Upper lobe of right lung (tissue), 1 donor: ENCODE measurements at places on chromosomes 1 and 21. TPM values are rescaled to one million over a fixed set of nuclear protein-coding genes. Genes with fewer than 3 reads are reported as not detected.

DNA sequence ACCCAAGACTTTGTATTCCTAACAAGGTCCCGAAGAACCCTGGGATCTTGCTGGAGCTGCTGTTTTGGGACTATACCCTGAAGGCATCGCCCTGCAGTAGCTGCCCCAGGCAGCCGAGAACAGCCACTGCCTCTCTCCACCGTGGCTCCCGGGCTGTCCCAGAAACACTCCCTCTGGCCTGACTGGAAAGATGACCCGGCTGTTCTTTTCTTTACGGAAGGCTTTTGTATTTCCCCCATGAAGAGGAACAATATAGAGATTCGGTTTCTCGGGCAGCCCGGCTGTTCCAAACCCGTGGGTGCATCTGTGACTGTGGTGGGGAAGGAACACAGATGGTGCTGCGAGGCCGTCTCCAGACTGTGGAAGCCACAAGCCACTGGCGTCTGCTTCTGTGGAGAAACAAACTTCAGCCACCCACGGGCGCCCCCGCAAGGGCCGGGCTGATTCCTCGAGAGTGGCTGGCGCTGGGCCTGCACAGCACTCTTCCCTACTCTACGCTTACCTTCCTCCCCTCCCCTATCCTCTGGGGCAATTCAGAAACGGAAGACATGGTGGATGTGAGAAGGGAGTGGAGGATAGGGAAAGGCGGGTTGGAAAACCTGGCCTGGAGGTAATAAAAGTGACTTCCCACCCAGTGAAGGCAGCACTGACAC lies 33.7 kb upstream of the VASH2 start:
- DNase-seq, result peak; percentile 88

Gene KCNH1
- not detected for total RNA-seq

Gene IL20
- not detected for total RNA-seq

Gene GCSAML
- total RNA-seq, result 2.7 TPM

Gene KISS1
- total RNA-seq, result 2.9 TPM

DNA sequence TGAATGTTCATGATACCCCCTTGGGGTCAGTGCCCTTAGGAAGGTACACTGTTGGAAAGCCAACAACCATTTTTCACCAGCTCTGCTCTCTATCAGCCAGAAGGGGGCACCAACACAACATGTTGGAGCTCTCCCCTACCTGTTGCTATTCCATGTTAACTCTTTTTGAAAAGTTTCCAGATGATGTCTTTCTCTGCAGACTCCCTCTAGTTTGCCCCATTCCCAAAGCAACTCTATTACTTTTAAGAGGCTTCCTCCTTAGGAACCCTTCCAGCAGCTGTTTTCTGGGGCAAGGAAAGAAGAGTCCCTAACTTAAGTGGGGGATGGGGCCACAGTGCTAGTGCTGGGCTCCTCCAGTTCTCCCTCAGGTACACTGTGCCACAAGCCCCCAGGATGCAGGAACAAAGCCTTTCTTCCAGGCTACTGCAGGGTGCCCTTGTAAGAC lies 22.9 kb upstream of the NDC1 start:
- no peak for DNase-seq

Gene TNFRSF1B
- total RNA-seq, result 62.4 TPM

DNA sequence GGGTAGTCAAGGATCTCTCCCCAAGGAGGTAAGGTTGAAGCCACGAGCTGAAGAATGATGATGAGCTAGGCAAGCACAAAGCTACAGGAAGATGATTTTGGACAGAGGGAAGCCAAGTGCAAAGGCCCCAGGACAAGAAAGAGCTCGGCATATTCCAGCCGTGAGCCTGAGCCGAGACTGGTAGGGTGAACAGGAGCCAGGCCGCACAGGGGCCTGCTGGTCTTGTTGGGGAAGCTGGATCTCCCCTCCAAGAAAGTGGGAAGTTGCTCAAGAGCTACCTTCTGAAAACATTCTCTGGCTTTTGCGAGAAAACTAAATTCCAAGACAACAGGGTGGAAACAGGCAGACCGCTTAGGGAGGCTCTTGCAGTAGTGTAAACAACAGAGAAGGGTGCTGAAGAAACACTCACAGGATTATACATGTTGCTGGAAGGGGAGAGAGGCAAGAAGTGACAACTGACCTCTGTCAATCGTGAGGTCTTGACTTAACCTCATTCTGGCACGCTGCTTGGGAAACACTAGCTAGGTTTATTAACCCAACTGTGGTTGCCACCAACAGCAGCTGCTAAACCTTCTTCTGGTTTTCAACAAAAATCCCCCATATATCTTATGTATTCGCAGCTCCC lies 625.2 kb downstream of the SMYD3 start:
- DNase-seq, result no peak

- no peak for DNase-seq
Measured at GRCh38 chr1:115214098-115214497, 124.0 kb downstream of the NGF start.

Gene KCNQ4
- total RNA-seq, result 0.96 TPM

GRCh38 chr1:3598051-3598491 lies 13.2 kb downstream of the MEGF6 start:
- peak; percentile 83 for DNase-seq
